ENCODE measurements at places on chromosomes 4 and X. TPM values are rescaled to one million over a fixed set of nuclear protein-coding genes. Genes with fewer than 3 reads are reported as not detected.

GPRASP1 gene
- 1.3 TPM for total RNA-seq

CHRDL1 gene
- not detected for total RNA-seq

CCKAR gene
- not detected for total RNA-seq

FAM236B gene
- not detected for total RNA-seq

TMEM271 gene
- not detected for total RNA-seq

GABRB1 gene
- total RNA-seq, result not detected

KLB gene
- total RNA-seq, result under 0.01 TPM

SPOCK3 gene
- 2.3 TPM for total RNA-seq

VSIG1 gene
- 0.34 TPM for total RNA-seq

TMEM33 gene
- total RNA-seq, result 155 TPM

DUX4 gene
- total RNA-seq, result not detected

BEND2 gene
- total RNA-seq, result not detected

AVPR2 gene
- total RNA-seq, result not detected

ALG13 gene
- total RNA-seq, result 41.4 TPM

FAM50A gene
- 72.5 TPM for total RNA-seq

SLC9B1 gene
- total RNA-seq, result 0.14 TPM

TDO2 gene
- total RNA-seq, result under 0.01 TPM

DOK7 gene
- 2.7 TPM for total RNA-seq

PCYT1B gene
- 0.21 TPM for total RNA-seq

PLP1 gene
- not detected for total RNA-seq

DUSP9 gene
- total RNA-seq, result 0.68 TPM

KLHL5 gene
- 102 TPM for total RNA-seq

GSX2 gene
- not detected for total RNA-seq

EMCN gene
- not detected for total RNA-seq

GLRB gene
- total RNA-seq, result 6.2 TPM

ANOS1 gene
- 4.0 TPM for total RNA-seq

F8A2 gene
- total RNA-seq, result not detected

MCUB gene
- 13.2 TPM for total RNA-seq

RIBC1 gene
- 0.50 TPM for total RNA-seq

Data from nasal cavity respiratory epithelium epithelial cell of viscerocranial mucosa (primary cell).